ENCODE measurements at places on chromosomes 5 and 9.

DNA sequence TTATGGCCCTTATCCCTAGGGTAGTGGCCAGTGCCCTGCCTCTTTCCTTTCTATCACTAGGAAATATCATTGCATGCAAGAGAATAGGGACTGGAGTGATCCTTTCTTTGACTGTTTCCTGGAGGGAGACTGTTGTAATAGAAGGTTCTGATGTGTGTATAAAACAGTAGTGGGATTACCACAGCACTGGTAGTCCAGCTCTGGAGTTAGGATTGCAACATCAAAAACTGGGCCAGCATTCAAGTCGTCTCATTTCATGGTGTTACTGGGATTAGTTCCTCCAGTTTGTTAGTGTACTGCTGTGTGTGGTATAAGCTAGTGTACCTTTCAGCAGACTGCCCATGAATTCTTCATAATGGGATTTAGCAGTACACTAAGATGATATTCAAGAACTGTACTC lies 45.8 kb downstream of the KIAA1958 start:
- no peak for DNase-seq

DNA sequence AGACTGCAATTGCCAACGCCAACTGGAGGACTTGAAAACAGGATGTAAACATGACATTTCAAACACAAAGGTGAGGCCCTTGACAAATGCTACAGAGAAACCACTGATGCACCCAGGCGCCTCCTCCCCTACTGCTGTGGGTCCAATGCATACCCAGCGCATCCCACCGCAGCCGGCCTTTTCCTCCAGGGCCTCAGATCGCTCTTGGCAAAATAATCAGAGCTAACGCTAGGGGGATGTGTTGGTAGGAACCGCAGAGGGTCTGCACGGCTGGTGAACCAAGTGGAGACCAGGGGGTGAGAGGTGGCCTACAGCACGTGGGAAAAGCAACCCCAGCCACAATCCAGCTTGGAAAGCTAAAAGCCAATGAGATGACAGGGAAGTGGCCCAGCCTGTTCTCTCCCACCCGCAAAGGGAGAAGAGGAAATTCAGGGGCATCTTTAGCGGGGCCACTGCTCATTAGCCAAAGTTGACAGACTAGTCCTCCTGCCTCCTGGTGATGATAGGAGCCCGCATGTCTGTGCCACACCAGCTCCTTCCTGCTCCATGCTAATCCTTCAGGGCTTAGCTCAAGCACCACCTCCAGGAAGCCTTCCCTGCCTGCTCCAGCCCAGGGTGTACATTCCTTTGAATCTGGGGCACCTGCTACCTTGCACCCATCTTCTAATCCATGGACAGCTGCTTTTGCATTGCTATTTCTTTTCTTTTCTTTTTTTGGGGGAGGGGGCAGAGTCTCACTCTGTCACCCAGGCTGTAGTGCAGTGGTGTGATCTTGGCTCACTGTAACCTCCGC lies 5.9 kb downstream of the FAM163B start:
- DNase-seq, result no peak

- DNase-seq, result no peak
Observed at GRCh38 chr9:89418474-89418845, 79.5 kb downstream of the SEMA4D start.

DNA sequence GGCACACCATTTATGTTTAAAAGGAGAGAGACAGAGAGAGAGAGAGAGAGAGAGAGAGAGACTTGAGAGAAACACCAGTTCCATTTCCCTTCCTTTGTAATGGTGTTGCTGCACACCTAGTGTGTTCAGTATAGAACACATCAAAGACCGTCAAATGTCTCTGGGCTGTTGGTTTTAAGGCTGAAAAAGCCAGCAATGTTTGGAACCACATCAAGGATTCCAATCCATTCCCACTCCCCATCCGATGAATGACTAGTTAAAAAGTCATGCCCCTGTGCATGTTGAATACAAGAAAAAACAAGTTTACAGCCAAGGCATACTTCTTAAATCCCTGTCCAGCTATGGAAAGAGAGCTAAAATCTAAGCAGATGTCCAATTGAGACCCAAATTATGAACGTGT lies 83.0 kb upstream of the IFNE start:
- DNase-seq, result no peak

- DNase-seq, result no peak
Observed at GRCh38 chr9:96327694-96328352, 25.8 kb upstream of the HSD17B3 start.

DNA sequence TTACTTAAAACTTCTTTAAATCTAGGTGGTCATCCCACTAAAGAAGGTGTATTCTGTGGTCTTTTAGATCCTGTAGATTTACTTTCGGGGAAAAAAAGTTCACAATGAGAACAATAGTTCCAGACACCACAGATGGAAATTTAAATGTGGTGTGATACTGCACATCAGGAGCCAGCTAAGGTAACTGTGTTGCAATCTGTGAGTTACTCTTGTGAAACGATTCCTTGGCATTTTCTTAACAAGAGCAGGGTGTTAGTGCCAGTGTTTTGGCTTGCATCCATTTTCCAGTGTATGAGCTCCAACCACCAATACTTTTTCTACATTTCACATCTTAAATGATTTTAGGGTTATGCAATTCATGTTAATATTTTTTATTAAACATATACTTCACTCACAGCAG lies 674.5 kb downstream of the CETN3 start:
- no peak for DNase-seq

DNA sequence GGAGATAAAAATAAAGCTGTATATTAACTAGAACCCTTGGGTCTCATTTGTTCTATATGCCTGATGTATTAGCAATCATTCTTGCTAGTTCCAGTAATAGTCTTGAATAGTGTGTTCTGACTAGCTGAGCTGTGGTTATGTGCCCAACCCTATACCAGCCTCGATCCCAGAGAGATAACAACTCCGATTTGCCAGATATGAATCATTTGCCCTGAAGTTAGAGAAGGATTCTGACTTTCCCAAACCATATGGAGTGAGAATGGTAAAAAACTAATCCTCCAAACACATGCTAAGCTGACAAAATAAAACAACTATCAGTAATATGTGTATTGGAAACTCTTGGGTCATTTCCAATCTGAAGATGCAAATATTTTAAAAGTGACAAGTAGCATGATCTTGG lies 64.8 kb downstream of the ALDH1A1 start:
- DNase-seq, result no peak

All from breast epithelium (tissue), 4 donors.